ENCODE measurements at places on chromosomes 12 and 14.

- no peak for DNase-seq
Observed at GRCh38 chr12:81092053-81092452, 14.2 kb downstream of the ACSS3 start.

DNA sequence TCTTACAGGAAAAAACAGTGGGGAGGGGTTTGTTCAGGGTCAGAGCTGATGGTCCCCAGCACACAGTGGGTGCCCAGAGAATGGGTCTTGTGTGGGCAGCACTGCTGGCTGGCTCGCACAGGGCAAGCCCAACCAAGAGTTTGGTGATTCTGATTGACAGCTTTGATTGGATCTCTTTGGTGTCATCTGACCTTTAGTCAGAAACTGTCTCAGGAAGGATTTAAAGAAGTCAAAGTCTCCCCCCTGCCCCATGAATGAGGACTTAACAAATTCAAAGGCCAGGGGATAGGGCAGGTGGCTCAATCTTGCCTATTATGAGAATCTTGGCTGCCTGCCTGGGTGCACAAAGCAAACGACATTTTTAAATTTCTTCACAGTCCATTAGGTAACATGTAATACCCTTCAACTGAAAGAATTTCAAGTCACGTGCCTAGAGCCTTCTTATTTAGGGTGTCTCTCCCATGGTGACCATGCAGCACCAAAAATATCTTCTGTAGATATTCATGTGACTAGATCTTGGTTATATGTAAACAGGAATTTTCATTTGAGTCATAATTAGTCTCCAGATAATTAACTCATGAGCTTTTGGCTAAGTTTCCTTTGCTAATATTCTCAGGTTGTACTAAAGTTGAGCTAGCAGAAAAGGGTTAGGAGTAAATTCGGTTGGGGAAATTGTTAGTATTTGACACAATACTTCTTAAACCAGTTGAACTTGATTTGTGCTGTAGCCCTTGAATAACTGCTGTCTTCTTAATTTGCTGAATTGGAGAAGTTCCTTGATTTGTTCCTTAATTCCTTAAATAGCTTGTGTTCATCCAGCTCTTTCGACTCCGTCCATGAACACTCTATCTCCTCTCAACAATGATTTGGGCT is 54.5 kb upstream of the HECTD1 start:
- no peak for DNase-seq

GRCh38 chr12:121124402-121125109 is 8.1 kb upstream of the P2RX7 start:
- no peak for DNase-seq

DNA sequence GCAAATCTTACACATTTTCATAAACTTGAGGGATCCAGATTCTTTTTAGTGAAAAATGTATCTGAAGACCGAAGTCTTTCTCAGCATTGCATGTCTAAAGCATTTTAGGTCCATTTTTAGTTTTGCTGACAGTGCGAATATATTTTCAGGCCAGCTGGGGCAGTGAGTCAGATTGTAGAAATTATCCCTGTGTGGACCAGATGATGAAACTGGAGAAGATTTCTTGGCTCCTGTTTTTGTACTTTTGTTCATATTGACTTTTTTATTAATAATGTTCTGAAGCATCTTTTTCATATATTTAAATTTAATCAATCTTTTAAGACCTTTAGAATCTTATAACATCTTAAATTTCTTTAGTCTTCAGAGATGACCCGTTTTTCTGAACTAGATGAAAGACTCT is 173.1 kb downstream of the FLRT2 start:
- DNase-seq, result no peak

DNA sequence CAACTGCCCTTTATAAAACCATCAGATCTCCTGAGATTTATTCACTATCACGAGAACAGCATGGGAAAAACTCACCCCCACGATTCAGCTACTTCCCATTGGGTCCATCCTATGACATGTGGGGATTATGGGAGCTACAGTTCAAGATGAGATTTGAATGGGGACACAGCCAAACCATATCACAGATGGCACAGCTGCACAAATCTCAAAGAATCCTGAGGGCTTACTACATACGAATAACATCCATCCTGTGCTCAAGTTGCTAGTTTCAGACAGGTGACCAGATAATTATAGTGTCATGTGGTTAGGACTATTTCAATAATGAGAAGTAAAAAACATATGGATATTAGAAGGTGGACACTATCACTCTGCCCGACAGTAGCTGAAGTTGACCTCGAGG is 211.2 kb downstream of the NUAK1 start:
- DNase-seq, result no peak

GRCh38 chr12:50574601-50575348 is 70.0 kb downstream of the DIP2B start:
- DNase-seq, result no peak

GRCh38 chr12:53552361-53553327 is 45.4 kb upstream of the NPFF start:
- DNase-seq, result no peak

DNA sequence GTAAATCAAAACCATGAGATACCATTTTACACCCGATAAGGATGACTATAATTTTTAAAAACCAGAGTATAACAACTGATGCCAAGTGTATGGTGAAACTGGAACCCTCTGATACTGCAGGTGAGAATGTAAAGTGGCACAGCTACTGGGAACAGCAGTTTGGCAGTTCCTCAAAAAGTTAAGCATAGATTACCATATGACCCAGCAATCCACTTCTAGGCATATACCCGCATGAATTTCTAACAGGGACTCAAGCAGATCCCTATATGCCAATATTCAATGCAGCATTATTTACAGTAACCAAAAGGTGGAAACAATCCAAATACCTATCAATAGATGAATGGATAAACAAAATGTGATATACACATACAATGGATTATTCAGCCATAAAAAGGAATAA is 57.4 kb downstream of the BAZ1A start:
- DNase-seq, result no peak
